ENCODE measurements at places on chromosomes 3 and 15.

- DNase-seq: no peak
These were observed 21.9 kb upstream of the SQOR start for GRCh38 chr15:45612790-45613415.

DNA sequence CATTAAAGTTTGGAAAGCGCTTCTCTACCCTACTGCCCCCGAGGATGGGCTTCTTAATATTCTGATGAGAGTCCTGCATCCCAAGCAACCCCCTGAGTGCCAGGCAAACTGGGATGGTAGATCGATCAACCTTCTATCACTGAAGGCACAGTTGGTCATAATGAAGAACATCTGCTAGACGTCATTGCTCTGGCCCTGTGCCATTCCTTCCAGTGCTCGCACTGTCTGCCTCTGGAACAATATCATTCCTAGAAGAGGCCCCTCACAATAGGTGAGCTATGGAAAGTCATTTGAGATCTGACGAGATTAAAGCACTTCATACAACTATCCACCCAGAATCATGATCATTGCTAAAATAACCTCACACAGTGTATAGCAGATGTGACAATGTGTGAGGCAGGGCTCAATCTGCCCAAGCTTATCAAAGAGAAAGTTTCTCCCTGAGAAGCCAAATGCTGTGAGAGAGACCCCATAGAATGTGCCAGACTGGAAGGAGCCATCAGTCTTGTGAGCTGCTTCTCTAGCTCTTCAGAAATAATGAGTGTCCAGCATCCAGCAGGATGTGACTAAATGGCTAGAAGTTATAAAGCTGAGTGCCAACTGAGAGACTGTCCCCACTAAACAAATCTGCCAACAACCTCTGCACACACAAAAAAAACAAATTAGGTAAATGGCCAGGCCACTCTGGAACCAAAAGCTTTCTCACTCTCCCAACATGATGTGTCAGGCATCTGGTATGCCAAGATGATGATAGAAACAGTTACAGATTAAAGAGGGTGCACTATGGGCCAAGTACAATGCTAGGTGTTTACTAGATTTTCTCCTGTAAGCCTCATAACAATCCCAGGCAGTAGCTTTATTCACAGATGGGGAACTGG lies 165.5 kb downstream of the NECTIN3 start:
- DNase-seq: no peak

GRCh38 chr15:95454403-95455262 lies 875.9 kb upstream of the NR2F2 start:
- no peak for DNase-seq

GRCh38 chr3:13890377-13891016 lies 10.6 kb upstream of the WNT7A start:
- DNase-seq: no peak

GRCh38 chr3:25973122-25973521 lies 183.2 kb downstream of the OXSM start:
- DNase-seq: no peak

- DNase-seq: no peak
These were observed 31.6 kb downstream of the CFAP44 start for GRCh38 chr3:113409676-113410075.

DNA sequence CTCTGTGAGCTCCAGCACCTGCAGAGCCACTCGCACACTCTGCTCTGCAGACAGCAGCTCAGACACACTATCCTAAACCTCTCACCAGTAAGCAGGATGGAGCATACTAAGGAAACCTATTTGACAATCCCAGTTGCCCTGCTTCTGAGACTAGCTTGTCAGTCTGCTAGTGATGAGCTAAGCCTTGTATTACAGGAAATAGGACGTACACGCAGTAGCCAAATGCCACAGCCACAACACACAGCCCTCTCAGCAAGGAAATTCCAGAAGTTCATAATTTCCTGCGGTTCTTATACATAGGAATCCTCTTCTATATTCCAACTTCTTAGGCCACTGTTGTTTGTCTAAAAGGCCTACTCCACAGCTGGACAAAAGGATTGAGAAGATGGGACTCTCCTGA lies 74.5 kb downstream of the MYLK start:
- no peak for DNase-seq

DNA sequence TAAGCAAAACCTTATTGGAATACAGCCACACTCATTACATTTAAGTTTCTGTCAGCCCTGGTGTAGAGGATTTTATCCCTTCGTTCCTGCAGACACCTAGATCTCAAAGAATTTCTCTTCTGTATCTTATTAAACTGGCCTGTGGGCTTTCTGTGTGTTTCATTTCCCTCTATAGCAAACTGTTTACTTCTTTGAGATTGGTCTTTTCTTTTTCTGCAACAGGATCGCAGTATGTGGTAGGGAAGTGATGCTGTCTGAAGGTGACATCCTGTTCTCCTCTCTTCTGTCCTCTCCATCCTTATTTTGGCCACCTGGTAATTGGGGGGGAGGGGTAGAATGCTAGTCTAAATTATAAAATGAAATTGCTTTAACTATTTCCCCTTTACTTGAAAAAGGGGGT lies 25.5 kb downstream of the ATP1B3 start:
- no peak for DNase-seq

- no peak for DNase-seq
These were observed 70.1 kb downstream of the TBC1D2B start for GRCh38 chr15:78007211-78007931.

DNA sequence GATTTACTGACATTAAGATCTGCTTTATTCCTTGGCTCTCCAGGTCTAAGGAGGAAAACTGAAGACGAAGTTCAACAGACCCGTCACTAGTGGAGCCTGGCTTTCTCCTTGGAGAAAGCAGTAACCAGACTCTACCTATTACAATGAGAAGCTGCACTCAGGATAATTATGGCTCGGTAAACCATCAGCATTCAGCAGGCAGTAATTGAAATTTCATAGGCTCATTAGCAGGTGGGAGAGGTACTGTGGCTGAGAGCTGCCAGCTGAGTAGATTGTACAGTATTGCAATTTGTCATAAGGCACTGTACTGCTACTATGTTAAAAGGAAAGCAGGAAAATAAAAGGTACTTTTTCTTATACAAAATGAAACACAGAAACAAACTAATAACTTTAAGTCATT lies 51.2 kb downstream of the CHAC1 start:
- DNase-seq: no peak

DNA sequence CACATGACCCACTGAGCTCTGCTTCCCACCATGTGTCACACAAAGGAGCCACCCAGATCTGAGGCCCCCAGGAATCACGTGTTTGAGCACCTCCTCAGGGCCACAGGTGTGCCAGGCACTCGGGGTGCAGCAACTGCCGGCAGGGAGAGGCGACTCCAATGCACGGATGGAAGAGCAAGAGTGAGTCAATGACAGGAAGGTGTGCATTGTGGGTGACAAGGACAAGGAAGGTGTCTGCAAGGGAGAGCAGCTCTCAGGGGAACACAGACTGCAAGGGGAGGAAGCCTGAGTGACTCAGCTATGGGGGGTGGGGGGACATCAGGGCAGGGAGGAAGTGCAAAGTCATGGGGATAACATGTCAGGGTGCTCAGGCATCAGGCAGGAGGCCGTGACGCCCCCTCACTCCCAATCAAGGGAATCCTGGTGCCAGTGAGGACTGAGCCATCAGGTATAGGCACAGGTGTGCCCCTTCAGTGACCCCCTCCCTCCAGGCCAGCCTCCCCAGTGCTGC lies 67.4 kb downstream of the NUP210 start:
- no peak for DNase-seq

- peak; percentile 33 for DNase-seq
These were observed 144.0 kb upstream of the TLE3 start for GRCh38 chr15:70241561-70242320.

GRCh38 chr3:187802928-187803259 lies 57.6 kb upstream of the BCL6 start:
- DNase-seq: peak; percentile 69

DNA sequence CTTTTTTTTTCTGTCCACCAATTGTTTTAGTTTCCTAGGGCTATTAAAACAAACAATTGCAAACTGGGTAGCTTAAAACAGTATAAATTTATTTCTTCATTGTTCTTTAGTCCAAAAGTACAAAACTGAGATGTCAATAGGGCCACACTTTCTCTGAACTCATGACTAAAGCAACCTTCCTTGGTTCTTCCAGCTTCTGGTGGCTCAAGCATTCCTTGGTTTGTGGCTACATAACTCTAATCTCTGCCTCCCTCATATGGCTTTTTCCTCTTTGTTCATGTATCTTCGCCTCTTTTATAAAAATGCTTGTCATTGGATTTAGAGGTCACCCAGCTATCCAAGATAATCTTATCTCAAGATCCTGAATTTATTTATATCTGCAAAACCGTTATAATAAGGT lies 914.5 kb upstream of the EPHA6 start:
- DNase-seq: no peak

GRCh38 chr3:134992586-134992985 lies 197.5 kb downstream of the EPHB1 start:
- DNase-seq: no peak

GRCh38 chr3:148087601-148088371 lies 609.9 kb upstream of the AGTR1 start:
- no peak for DNase-seq

DNA sequence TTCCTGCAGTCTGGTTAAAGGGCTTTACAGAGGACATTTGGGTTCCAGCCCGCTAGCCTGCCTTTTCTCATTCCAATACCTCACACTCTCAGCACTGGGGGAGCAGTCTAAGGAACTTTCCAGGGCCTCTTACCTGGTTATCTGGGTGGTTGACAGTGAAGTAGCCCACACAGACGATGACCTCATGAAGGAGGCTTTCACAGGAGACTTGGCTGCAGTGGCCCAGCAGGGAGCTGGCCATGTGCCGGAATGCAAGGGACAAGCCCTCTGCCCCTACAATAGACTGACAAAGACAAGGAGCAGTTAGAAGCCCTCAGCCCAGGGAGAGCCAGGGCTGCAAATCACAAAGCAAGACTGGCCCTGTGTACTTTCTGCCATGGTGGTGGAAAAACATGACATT lies 39.5 kb downstream of the ISL2 start:
- DNase-seq: no peak

- no peak for DNase-seq
These were observed 28.0 kb upstream of the PTX3 start for GRCh38 chr3:157408499-157409149.

DNA sequence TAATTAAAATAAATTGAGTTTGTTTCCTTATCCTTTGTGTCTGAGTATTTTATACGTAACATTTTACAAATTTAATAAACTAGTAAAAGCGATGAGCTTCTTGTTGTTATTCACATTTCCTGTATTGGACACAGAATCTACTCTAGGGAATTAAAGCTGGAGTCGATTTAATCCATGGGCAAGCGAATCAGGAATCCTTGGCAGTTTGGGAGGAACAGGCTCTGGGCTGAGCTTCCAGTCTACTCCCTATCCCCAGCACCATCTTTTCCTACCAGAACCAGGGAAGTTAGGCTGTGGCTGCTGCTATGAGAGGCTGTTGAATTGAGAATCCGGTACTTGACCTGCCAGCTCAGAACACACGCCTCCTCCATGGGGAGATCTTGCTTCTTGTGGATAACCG lies 437.3 kb upstream of the TPM1 start:
- no peak for DNase-seq

GRCh38 chr3:127741246-127741645 lies 68.5 kb downstream of the ABTB1 start:
- no peak for DNase-seq

- DNase-seq: no peak
These were observed 37.8 kb downstream of the EHHADH start for GRCh38 chr3:185215873-185216606.

GRCh38 chr3:197041875-197042488 lies 12.4 kb upstream of the MELTF start:
- no peak for DNase-seq

GRCh38 chr3:19384868-19385267 lies 236.6 kb downstream of the KCNH8 start:
- DNase-seq: no peak

GRCh38 chr3:138856799-138857198 lies 22.1 kb upstream of the PIK3CB start:
- DNase-seq: no peak

DNA sequence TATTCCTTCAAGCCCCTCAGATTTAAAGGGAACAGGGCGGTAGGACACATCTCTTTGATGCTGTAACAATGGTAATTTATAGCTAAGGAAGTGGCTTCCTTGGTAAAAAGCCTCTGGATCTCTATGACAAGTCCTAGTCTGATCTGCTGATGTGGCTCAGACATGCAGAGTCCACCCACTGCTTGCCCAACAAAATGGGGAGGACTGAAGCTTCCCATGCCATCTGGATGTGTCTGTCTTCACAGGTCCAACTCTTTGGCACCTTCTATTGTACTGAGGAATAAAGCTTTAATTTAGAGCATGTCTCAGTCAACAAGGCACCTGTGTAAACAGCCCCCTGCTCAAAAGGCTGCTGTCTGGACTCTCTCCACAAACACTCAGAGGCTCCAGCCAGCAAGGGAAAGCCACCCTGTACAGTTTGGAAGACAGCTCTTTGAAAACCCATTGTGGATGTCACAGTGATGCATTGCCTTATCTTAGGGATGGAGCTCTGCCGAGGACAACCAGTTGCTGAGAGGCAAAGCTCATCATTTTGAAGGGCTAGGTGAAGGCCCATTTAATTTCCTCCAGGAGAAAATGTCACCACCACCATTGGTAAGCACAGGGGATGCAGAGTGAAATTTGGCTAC lies 348.6 kb upstream of the GRM7 start:
- no peak for DNase-seq

GRCh38 chr15:64731012-64731804 lies 44.2 kb downstream of the RBPMS2 start:
- peak; percentile 96 for DNase-seq

GRCh38 chr3:71421820-71422566 lies 161.5 kb downstream of the FOXP1 start:
- DNase-seq: no peak

All from activated CD8-positive, alpha-beta memory T cell treated with anti-CD3 and anti-CD28 coated beads, Interleukin-2, amount 50 U/mL, for 48 hours (primary cell).